Right hindlimb (tissue), 1 donor: ENCODE measurements at places on chromosomes 6 and 20.

DNA sequence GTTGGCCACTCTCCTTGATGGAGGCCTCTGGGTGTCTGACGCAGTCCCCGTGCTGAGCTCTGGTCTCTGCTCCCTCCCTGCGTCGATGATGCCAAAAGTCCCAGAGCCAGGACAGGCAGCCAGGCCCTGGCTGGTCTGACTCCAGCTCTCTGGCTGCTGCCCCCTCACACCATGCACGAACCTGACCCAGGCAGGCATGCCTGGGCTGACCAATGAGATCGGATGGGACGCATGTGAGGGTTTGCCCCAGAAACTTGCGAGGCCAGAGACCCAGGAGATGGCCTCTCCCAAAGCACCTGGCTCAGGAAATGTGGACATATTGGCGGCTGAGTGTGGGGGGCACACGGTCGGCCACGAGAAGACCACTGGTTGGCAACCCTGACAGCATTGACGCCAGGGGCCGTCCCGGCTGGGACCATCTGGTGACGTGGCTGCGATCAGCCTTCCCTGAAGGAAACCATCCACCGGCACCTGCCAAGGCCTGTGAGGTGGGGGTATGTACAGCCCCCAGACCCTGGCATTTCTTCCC, 51.2 kb upstream of the FRMD1 start:
- no peak for DNase-seq

- DNase-seq, result peak; percentile 96
Measured at GRCh38 chr6:15248451-15249370, 2.8 kb downstream of the JARID2 start.

GRCh38 chr6:37984578-37984977, 165.1 kb downstream of the ZFAND3 start:
- DNase-seq, result no peak

DNA sequence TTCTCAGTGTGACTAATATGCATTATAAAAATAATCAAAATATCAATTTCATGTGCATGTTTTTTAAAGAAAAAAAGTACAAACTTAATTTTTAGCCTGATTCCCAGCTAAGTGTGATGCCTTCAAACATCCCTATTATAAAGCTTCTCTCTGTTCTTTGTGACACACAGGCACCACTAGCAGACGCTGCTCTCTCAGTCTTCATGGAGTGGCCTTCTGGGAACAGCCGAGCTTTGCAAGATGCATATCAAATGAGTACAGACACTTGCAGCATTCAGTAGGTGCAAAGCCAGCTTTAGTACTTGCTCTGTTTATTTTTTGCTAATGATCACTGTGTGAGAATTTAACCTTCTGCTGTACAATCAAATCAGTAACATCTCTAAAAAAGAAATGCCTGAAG, 340.0 kb downstream of the ADGRB3 start:
- DNase-seq, result peak; percentile 33

GRCh38 chr6:119348096-119348747, 1.3 kb downstream of the MAN1A1 start:
- peak; percentile 58 for DNase-seq

DNA sequence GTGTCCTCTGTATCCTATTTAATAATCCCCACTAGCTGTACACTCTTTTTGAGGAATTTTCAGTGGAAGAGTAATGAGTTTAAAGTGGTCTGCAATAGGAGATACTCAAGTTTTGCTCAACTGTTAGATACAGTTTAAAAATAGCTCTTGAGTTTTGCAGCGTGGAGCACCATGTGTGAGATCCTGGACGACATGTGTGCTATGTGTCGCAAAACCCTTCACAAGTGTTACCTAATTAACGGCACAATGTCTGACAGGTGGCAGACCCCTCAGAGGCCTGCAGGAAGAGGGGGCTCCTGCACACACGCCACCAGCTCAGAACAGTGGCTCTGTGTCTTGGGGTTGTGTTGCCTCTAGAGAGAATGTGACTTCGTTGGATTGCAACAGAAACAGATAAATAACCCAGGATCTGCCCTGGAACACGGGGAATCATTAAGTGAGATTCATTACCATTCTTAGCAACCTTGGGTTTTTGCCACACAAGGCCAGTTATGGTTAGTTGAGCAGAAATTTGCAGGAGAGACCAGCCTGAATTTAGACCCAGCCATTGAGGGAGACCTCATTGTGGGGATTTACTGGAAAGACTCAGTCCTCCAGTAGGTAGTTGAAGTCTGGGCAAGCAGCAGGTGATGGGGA, 73.8 kb downstream of the SASH1 start:
- no peak for DNase-seq

DNA sequence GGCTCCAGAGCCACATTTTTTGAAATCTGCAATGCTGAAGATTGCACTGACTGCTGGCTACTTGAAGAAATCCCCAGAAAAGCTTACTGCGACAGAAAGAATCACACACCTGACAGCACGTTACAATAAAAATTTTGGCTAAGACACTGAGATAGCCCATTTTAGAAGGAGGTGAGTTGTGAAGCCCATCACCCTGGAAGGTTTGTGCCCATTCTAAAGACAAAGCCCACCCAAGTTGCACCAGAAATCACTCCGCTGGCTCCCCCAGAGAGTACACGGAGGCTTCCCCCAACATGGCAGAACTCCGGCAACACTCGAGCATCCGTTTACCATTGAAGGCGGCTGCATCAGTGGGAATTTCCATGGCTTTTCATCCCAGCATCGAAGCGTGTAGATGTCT, 29.4 kb downstream of the LPA start:
- no peak for DNase-seq

DNA sequence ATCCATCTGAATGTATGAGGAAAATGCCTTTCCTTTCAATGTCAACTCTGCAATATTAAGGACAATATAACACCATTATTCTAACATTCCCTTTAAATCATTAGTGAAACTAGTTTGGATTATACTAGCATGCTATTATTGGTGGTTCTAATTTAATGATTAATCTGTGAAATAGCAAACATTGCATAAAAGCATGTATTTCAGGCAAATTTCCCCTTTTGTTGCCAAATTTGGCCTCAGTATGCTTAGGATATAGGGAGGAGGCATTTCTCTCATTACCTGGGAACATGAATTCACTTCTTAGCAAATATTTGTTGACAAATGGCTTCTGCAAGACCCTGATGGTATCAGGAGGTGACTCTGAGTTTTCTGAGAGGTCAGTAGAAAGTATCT, 1.6 kb downstream of the TPMT start:
- no peak for DNase-seq

DNA sequence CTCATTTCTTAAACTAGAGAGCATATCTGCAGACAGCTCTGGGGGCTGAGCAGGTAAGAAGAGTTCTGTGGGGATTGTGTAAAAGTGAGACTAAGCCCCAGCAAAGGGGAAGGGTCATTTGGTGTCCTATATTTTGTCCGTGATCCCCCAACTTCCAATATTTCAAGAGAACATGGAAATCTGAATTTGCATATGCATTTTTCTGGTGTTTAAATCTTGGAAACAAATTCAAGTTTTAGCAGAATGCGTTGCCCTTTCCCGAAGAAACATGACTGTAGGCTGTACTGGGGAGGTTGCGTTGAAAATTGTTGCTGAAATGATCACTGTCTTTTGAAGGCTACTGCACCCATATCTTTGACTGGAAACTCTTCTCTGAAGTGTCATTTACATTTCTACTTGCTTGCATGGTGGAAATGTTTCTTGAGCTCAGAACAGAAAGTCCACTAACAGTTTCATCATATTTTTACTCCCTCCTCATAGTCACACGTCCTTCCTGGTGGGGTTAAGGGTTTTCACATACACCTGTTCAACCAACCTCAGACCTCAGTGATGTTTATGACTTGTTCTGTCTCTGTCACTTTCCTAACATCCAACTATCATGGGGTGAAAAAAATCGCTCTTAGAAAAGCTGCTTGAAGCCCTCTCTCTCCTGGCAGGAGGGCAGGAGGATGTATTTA, 140.3 kb downstream of the BCAS1 start:
- DNase-seq, result no peak

GRCh38 chr20:3565851-3566250, 95.0 kb downstream of the ATRN start:
- no peak for DNase-seq

GRCh38 chr6:71194724-71195123, 93.9 kb upstream of the OGFRL1 start:
- no peak for DNase-seq
